ENCODE measurements at places on chromosomes 6 and 20.

DNA sequence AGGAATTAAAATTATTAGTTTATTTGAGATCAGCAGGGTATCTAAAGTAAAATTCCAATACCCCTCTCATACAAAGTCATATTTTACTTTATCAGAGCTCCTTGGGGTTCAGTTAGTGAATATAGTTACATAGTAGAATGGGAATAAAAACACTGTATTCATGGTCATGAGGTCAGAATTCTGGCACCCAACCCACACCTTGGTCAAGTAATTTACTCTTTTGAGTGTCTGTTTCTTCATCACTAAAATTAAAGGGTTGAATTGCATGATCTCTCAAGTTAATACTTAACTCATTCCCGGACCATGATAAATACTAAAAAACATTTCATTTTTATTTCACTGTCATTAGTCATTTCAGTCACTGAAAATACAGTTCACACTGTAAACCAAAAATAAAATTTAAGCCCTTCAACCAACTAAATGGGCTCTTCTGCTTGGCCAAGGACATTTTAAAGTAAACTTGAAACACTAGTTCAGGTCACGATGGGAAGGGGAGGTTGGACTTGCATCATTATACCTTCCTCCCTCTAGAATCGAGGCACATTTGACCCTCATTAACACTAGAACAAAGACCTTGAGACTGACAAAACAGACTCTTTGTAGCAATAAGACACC is 21.1 kb upstream of the HLA-DRB1 start:
- no peak for DNase-seq

GRCh38 chr6:132877003-132877402 is 62.6 kb downstream of the RPS12 start:
- no peak for DNase-seq

DNA sequence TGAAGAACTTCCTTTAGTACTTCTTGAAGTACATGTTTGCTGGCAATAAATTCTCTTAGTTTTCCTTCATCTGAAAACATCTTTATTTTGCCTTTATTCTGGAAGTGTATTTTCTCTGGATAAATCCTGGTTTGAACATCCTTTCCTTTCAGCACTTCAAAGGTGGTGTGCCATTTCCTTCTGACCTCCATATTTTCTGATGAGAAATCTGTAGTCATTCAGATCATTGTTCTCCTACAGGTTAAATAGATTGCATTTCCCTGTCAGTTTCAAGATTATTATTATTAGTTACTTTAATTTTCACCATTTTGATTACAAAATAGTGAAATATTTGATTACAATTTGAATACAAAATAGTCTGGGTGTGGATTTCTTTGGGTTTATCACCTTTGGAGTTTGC is 134.5 kb downstream of the CDH26 start:
- DNase-seq: no peak

GRCh38 chr6:9515633-9516606 is 899.0 kb downstream of the TFAP2A start:
- DNase-seq: no peak

- DNase-seq: no peak
These were observed 5.5 kb downstream of the MANBAL start for GRCh38 chr20:37295001-37295400.

- DNase-seq: no peak
These were observed 44.3 kb downstream of the PDYN start for GRCh38 chr20:1949347-1950100.

- no peak for DNase-seq
These were observed 25.9 kb upstream of the AHCY start for GRCh38 chr20:34328928-34329677.

- no peak for DNase-seq
These were observed 235.7 kb upstream of the ZNF217 start for GRCh38 chr20:53829255-53829723.

DNA sequence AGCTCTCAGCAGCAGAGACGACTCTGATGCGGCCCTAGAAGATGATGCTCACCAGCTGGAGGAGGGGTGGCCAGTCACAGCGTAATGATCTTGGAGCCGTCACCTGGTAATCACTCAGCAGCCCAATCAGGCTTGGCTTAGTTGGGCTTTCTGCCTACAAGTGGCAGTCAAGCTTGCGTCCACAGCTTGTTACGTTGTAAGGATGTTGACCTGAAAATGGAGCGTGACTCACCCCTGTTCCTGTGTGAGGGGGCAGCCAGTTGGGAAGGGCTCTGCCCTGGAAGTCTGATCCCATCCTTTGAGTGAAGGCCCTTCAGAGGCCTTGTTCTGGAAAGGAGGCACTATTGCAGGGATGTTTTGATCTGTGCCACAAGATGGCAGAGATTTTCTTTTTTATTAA is 49.8 kb downstream of the SPATA2 start:
- DNase-seq: no peak

GRCh38 chr6:62392291-62392690 is 106.3 kb upstream of the KHDRBS2 start:
- no peak for DNase-seq

DNA sequence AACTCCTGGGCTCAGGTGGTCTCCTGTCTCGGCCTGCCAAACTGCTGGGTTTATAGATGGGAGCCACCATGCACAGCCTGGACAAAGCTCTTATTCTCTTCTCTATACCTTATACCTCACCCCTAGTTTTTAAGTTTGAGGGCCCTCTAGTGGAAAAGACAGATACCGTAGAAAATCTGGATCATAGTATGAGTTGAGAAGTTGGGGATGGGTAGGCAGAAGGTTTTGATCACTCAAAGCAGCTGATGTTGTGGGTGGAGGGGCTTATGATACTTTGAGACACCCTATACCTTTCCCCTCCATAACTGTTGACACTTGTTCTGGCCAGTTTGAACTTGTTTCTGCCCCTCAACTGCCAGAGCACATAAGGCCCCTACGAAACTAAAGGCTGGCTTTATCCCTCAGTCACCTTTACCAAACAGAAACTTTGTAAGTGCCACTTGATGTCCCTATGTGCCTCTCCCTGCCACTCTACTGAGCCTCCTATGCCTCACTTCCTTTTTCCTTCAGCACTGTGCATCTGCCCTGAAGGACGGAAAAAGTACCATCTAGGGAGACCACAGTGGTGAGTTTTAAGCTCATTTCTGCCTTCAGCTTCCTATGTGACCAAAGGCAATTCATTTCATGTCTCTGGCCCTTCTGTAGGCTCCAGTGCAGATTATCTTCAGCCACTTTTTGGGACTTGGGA is 28.6 kb downstream of the RALY start:
- DNase-seq: no peak

- DNase-seq: no peak
These were observed 71.2 kb upstream of the PTPN1 start for GRCh38 chr20:50438986-50439407.

GRCh38 chr6:10451394-10451793 is 36.5 kb upstream of the TFAP2A start:
- no peak for DNase-seq

GRCh38 chr20:13009682-13010406 is 1.1 kb downstream of the SPTLC3 start:
- no peak for DNase-seq

DNA sequence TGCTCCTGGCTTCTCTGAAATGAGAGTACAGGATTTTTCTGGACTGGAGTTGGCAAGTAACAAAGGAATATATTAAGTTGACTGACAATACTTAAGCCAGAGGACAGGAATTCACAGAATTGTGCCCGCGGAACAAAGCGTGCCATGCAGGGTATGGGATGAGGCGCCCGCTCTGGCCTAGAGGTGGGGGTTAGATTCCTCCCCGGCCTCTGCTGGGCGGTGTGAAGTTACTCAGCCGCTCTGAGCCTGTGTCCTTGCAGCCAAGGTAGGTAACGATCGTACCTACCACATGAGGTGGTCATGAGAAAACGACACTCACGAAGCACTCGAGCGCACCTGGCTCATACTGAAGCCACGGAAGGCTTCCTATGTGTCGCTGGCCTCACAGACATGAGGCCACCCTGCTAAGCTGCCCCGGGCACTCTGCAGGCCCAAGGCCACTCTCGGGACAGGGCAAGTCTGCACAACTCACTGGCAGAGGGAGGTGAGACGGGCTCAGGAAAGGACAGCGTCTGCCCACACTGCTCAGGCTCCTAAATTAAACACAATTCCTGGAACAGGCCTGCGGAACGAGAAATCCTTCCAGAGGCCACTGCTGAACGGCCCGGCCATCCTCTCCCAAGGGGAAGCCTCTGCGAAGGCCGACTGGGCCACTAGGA is 70.8 kb downstream of the PSMG4 start:
- DNase-seq: no peak

DNA sequence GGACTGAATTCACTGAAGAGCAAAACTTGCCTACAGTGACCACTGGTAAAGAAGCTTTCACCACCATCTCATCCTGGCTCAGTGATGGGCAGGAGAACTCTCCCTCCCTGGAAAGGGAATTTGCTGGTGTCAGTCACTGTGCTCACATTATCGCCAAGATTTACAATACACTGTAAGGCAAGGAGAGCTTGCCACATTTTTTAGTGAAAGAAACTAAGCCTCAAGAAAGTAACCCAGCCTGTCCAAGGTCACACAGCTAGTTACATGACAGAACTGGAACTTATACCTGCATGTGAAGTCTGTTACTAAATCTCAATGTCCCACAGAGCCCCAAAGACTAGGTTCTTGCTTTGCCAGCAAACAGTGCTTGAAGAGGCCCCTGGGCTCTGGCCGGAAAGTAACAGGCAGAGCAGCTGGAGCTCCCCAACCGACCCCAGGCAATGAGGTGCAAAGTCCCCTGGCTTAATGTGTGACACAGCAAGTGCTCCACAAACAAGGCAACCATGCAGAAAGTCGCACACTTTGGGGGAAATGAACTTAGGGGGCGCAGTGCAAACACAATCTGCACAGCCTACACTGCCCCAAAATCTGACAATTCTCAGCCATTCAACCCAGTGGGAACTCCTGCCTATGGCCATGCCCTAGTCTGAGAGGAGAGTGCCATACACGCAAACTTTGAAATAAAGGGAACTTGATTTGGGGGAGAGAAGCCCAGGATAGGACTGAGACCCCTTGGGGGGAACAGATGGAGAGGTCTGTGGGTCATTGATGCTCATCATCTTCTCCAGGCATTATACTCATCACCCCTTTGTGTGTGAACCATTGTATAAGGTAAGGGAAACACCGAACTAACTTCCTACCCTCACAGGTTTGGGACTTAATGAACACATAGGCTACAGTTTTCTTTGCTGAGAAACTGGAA is 1.9 kb downstream of the BCL2L1 start:
- no peak for DNase-seq

GRCh38 chr20:1934721-1935573 is 39.7 kb downstream of the SIRPA start:
- DNase-seq: no peak

- DNase-seq: no peak
These were observed 183.4 kb downstream of the WDR27 start for GRCh38 chr6:169518451-169518850.

- DNase-seq: no peak
These were observed 27.2 kb upstream of the CNKSR3 start for GRCh38 chr6:154537511-154538325.

DNA sequence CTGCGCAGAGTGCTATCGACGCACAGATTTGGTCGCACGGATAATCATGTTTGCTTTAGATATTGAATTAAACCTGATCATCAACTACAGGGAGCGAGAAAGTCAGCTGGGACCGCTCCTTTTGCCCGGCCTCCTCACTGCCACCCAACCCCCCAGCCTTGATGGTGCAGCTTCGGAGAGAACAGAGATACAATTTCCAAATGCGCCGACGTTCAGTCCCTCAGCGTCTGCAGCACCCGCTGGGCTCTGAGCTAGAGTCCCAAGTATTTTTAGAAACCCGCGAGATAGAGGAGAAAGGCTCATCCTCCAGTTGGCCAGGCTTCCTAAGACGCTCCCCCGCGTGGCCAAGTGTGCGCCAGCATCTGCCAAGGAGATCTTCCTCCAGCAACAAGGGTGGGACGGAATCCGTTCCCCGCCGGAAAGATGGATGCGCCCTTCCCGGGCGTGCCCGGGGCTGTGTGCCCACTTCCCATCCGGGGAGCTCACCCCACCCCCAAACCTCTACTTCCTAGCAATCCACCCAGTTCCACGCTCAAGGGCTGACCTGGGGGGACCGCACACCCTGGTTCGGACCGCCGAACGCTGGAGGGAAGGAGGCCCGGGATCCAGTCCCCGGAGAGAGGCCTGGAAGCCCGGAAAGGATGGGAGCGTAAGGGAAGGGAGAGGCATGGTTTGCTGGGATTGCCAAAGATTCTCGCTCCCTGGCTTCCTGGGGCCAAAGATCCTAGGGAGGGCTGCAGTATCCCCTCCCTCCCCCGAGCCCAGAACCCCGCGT is 4.1 kb downstream of the NKX2-2 start:
- no peak for DNase-seq

GRCh38 chr6:169854083-169854725 is 102.8 kb downstream of the ERMARD start:
- no peak for DNase-seq

DNA sequence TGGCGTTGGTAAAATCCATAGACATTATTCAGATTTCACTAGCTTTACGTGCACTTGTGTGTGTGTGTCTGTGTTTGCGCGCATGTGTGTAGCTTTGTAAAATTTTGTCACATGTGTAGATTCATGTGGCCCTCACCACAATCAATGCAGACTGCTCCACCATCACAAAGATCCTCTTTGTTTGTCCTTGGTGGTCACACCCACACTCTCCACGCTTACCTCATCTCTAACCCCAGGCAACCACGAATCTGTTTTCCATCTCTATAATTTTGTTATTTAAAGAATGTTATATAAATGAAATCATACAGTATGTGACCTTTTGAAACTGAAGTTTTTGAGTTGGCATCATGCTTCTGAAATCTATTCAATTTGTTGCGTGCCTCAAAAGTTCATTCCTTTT is 58.5 kb downstream of the GRM1 start:
- DNase-seq: no peak

- no peak for DNase-seq
These were observed 636 bp downstream of the RCAN2 start for GRCh38 chr6:46490425-46491200.

DNA sequence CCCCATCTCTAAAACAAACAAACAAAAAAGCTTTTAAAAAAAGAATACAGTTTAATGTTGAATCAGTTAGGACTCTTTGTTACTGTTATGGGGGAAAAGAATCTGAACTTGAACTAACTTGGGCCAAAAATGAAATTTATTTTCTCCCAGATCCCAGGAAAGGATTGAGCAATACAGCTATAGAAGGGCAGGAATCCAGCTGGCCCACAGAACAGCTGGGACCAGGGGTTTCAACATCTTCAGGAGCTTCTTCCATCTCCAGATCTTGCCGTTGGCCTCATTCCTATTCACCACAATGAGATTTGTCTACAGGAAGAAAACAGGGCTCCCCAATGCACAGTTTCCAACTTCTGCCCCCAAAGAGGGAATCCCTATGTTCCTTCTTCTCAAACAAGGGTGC is 43.2 kb upstream of the AKAP12 start:
- no peak for DNase-seq

DNA sequence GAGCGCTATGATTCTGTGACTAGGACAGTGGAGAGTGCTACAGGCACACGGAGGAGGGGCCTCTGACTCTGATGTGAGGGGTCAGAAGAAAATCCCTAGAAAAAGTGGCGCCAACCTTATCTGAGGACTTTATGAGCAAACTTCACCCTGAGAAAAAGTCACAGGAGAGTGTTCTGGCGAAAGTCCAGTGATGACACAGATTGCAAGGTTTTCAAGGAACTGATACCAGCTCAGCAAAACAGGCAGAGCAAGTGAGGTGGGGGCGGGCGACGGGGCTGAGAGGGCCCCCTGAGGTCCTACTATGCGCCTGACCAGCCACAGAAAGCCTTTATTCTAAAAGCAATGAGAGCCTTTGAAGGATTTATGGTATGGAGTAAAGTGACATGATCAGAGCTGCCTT is 73.3 kb downstream of the SLC22A23 start:
- no peak for DNase-seq
